ENCODE measurements at places on chromosomes 13 and 19.

GRCh38 chr13:20412691-20413355, 112.8 kb downstream of the CRYL1 start:
- DNase-seq, result no peak

DNA sequence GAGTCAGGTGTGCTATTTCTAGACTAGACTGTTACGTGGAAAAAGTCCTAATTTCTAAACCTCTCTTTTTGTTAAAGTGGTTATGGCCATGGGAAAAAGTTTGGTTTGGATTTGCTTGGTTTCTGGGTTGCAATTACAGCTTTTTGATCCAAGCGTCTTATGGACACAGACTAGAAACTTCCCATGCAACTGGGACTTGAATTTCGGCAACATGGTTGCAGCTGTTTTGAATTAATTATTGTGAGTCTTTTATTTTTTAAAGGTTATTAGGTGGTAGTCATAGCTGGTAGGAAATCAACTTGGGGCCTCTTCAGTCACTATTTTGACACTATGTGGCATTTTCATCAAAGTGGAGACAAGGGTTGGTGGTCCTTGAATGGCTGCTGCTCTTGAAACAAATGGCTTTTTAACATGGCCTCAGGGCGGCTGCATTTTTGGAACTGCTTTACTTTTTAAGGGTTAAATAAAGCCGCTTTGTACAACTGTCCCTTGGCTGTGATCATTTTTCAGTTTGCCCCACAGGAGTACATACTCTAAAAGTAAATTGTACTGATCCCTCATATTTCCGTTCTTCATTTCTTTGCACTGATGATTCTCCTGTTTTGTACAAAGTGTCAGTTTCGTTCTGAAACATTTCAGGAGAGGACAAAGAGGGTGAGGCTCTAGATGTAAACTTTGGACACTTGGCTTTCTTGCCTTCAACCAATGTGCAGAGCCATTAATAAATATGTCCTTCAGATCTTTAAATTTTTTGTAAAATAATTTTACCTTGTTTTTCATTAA, 15.9 kb downstream of the HNRNPM start:
- DNase-seq, result no peak

GRCh38 chr19:49591731-49592485, 926 bp downstream of the PRR12 start:
- DNase-seq, result peak; percentile 70

DNA sequence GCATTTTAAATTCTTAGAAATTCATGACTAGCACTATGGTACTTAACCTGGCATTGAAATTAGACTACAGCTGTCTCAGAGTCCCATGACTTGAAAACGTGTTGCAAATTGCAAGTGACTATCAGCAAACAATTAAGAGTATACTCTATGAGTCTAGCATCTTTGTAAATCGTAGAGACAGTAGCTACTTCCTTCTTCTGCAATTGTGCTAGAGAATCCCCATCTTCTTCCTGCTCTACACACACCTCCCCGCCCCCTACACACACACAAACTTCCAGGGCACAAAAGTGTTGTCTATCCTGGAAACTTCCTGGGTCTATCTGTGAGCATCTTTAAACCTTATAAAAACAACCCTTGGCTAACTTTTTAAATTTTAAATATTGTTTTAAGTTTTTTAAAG, 35.2 kb upstream of the MIR17HG start:
- no peak for DNase-seq

GRCh38 chr19:7470540-7471305, 18.1 kb downstream of the PEX11G start:
- DNase-seq, result no peak

GRCh38 chr19:18675779-18676178, 7.7 kb upstream of the CRTC1 start:
- peak; percentile 40 for DNase-seq

- no peak for DNase-seq
Observed at GRCh38 chr13:59367467-59367866, 796.3 kb downstream of the DIAPH3 start.

- no peak for DNase-seq
Observed at GRCh38 chr19:3849787-3850186, 19.1 kb downstream of the ZFR2 start.

- DNase-seq, result no peak
Observed at GRCh38 chr19:41991025-41991424, 3.0 kb downstream of the ATP1A3 start.

GRCh38 chr19:18932216-18932841, 8.7 kb downstream of the HOMER3 start:
- DNase-seq, result peak; percentile 88

GRCh38 chr13:20069956-20070355, 90.9 kb downstream of the GJA3 start:
- no peak for DNase-seq

DNA sequence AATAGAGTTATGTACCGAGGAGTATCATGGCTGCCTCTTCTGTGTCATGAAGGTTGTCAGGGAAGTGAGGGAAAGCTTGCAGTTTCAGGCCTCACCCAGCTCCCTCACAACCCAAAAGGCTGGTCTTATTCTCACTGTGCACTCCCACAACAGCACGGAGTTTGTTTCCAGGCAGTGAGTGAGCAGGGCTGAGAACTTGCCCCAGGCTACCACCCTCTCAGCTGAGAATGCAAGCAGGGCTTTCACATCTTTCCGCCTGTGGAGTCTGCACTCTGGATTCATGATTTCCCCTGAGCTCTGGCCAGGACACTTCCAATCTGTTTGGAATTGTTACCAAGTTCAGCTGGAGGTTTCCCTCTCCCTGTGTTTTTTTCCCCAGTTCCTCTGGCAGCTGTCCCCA, 2284.7 kb upstream of the PCDH20 start:
- no peak for DNase-seq

GRCh38 chr19:49643466-49643865, 1.5 kb downstream of the SCAF1 start:
- DNase-seq, result no peak

DNA sequence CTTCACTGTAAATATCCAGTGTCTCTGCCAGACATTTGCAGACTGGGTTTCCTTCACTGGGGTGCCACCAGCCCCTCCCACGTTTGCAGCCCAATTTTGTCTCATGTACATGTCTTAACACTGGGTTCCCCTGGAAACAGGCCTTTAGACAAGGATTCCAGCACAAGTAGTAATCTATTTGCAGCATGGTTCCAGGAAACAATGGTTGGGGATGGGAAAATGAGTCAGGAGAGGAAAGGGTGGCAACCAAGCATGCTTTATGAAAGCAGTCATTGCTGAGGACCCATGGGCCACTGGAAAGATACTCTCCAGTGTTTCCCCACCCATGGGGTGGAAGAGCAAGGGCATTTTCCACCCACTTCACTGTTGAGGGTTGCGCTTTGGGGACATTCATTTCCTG, 53.6 kb upstream of the FARP1 start:
- no peak for DNase-seq

GRCh38 chr19:33904681-33905080, 108.0 kb downstream of the KCTD15 start:
- no peak for DNase-seq

GRCh38 chr13:72286421-72286820, 419.4 kb upstream of the DACH1 start:
- DNase-seq, result no peak

DNA sequence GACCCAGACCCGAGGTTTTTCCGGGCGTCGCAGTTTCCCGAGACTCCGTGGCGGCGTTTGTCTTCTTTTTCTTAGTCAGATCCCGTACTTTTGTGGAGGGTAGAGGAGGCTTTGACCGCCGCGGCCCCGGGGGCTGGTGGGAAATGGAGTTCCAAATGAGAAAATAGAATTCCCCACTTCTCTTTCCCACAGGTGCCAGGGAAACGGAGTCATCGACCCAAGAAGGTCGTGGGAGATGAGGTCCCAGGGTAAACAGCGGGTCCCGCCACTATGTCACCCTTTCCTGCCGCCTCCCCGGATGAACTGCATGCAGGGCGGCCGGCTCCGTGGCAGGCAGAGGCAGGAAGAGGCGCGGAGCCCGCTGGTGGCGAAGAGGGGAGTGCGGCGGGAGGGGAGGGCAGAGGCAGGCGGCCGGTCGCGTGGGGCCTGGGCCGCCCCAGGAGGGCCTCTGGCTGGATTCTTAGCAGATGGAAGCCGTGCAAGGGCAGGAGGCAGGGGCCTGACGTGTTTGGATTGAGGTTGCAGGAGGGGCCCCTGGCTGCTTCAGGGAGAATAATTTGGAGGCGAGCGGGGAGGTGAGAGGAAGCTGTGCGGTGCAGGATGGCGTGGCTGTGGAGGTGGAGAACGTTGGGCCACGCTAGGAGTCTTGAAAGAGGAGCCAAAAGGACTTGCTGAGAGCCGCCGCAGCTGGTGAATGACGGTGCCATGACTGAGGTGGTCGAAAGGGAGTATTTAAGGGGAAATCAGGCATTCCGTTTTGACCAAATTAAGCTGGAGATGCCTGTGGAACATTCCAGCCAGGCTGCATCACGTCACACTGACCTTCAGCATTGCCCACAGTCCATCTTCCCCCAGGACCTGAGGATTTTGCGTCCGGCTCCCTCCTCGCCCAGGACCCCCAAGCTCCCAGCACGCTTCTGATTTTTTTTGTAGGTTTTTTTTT, 11.7 kb downstream of the CYTH2 start:
- peak; percentile 75 for DNase-seq

GRCh38 chr13:37433086-37433485, 165.5 kb downstream of the POSTN start:
- no peak for DNase-seq

All from CD4-positive, alpha-beta T cell treated with Interleukin-6 for 4 hours (primary cell).